ENCODE measurements at places on chromosomes 1 and 21.

DNA sequence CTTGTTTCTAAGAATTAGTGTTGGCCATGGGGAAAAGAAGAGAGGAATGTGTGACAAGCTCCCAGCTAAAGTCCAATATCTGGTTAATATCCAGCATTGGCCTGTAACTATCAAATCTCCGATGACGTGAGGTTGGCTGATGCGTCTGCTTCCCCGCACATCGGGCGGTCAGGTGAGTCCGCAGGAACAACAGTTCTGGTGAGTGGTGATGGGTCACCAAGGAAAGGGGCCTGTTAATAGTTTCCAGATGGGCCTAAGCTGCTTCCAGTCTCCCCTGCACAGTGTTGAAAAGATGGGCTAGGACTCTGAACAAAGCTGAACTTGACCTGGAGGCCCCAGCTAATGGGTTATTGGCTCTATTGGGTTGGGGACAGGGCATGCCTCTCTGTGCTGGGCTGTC, 193.1 kb upstream of the EDN2 start:
- DNase-seq: no peak

- DNase-seq: no peak
These were observed 12.5 kb downstream of the AGRN start for GRCh38 chr1:1032424-1032823.

- DNase-seq: no peak
These were observed 16.6 kb upstream of the ZSCAN20 start for GRCh38 chr1:33455539-33456501.

- DNase-seq: no peak
These were observed 217.5 kb upstream of the MAP1LC3C start for GRCh38 chr1:242216368-242216767.

All from stimulated activated CD8-positive, alpha-beta memory T cell treated with anti-CD3 and anti-CD28 coated beads, Interleukin-7, amount 100 ng/mL, for 1 hour (primary cell).